RPMI7951 (cell line): ENCODE measurements at places on chromosomes 6 and 20. TPM values are rescaled to one million over a fixed set of nuclear protein-coding genes. Genes with fewer than 3 reads are reported as not detected.

DNA sequence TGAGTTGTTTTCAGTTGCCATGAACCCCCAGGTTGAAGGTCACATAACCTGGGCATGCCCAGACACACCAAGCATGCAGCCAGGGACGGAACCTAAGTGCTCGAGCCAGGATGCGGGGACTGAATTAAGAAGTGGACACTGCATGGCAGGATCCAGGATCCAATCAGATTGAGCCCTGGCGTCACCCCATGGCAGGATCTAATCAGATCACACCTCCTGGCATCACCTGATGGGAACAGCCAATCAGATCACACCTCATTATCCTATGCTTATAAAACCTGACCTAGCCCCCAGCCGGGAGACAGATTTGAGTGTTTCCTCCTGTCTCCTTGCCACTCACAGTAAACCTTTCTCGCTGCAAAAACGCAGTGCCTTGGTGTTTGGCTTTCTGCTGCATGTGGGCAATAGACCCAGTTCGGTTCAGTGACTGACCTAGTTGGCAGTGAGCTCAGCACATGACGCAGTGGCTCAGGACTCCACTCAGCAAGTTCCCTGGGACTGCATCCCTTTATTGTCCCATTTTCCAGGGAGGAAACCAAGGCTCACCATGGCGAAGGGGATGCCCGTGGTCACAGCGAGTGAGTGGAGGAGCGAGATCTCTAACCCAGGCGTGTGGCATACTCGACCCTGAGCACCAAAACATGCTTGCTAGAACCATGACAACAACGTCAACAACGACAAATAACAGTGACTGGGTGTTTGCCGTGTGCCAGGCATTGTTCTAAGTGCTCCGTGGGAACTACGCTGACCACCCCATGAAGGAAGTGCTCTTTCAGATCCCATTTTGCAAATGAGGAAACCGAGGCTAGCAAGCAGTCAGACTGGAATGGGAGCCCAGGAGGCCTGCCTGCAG, 66.3 kb downstream of the RBM38 start:
- no peak for DNase-seq

KCNK17 gene
- total RNA-seq = not detected in 2 replicates

DNA sequence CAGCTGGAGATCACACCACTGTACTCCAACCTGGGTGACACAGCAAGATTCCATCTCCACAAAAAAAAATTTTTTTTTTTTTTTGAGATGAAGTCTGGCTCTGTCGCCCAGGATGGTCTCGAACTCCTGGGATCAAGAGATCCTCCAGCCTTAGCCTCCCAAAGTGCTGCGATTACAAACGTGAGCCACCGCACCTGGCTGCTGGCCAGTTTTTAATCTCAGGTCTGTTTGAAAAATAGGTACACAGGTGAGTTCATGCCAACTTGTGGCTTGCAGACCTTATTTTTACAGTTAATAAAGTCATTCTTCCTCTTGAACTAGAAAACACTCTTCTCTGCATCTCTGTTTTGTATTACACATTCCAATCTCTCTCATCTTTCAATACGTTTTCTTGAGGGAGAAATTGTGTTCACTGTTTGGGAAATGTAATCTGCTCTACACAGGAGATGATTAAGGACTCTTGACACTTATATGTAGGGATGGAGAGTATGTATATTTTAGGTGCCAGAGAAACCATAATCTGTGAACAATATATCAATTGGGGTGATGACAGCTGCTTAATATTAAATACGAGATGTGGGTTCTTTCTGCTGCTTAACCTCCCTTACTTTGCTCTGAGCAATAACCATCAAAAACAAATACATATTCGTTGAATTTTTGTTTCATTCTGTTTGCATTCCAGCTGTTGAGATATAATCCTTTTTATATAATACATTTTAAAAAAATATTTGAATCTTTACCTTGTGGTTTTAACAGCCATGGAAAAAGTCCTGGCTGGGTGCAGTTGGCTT, 17.7 kb upstream of the RIPOR3 start:
- no peak for DNase-seq

DNA sequence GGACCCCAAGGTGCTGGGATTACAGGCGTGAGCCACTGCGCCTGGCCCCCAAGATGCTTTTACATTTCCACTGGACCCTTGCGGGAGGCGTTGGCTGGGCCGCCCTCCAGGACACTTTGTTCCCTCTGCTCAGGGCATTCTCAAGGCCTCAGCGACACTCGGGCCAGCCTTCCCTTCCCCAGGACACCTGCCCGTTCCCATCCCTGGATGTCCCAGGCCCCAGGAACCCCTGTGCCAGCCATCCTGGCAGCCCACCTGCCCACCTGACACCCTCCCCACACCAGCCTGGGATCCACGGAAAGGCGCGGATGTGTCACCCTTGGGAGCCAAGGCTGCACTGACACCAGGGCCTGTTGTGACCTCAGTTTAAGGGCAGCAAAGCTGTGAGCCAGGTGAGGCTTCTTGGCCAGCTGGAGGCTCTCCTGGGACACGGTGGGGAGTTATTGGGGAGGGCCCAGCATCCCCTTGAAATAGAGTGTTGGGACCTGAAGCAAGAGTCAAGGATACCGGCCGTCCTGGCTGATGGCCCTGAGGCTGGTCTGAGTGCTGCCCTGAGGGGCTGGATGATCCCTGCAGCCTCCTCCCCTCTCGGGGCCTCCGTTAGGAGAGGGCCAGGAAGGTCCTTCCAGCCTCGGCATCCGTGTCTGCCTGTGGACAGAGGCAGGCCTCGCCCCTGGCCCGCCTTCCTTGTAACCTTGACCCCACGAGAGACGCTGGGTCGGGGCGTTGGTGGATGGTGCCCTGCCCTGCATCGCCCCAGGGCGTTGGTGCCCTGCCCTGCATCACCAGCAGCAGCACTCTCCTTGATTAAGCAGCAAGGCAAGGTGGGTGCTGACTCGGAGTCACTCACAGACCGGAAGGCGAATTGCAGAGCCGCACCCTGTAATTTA, 84.2 kb upstream of the BHLHE23 start:
- DNase-seq = no peak

CDSN gene
- not detected in 2 replicates for total RNA-seq

DNA sequence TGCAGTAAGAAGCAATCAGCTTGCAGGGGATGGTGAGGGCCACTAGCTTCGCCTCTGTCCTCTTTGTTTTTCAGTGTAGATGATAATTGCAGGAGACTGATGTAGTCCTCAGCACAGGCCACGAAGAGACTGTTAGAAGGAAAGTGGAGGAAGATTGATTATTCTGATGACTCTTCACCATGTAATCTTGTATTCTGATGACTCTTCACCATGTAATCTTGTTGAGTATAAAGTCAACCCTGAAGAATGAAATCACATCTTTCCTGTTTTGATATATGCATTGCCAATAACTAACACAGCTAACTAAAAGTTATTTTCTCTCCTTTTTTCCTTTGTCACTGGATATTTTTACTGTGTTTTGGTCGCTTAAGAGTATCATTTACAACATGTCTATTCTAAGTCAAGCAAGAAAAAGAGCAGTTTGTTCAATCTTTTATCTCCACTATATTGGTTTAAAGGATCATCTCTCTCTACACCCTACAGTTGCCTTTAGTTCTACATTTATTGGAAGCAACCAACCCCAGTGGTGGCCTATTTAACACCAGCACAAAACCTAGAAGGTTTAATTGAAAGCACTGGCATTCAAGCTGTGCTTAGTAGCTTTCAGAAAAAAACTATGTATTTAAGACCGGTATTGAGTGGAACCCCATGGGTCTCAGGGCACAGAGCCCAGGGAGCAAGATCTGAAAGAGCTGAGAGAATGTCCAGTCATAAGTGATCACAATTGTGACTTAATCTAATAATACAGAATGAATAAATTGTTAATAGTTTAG, 107.2 kb upstream of the BTBD3 start:
- no peak for DNase-seq

DNA sequence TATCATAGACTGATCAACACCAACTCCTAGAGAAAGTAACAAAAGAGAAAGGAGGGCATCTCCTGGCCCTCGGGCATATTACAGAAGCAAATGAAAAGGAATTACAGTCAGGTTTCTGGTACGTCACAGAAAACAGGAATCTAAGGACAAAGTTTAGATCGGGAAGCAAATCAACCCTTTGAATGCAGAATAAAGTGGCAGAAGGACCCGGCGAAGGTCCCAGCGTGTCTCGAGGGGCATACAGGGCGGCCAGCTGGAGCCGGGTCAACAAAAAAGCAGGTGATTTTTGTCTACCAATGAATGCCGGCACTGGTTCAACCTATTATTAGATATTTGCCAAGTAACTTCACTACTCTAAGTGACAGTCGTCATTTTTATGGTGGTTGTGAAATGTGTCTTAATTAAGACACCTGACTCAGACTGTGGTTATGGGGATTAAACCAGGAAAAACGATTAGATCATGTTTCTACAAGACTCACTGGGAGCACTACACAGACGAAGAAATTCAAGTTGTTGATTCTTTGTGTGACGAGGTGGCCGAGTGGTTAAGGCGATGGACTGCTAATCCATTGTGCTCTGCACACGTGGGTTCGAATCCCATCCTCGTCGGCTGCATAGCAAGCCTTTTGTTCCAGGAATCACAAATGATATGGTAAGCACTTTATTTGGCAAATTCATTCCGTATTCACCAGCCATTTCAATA, 12.4 kb upstream of the ZSCAN9 start:
- peak; percentile 72 for DNase-seq

TCP11 gene
- total RNA-seq = 0.49 TPM in 1 of 2 replicates, not detected in the other

- peak; percentile 14 for DNase-seq
Observed at GRCh38 chr6:38080360-38080759, 260.8 kb downstream of the ZFAND3 start.

GRCh38 chr20:58894652-58895447, 42.3 kb downstream of the GNAS start:
- DNase-seq = no peak

VSX1 gene
- 2.8 and 3.8 TPM in 2 replicates for total RNA-seq

GRCh38 chr20:21380711-21381110, 16.6 kb downstream of the NKX2-4 start:
- no peak for DNase-seq

DNA sequence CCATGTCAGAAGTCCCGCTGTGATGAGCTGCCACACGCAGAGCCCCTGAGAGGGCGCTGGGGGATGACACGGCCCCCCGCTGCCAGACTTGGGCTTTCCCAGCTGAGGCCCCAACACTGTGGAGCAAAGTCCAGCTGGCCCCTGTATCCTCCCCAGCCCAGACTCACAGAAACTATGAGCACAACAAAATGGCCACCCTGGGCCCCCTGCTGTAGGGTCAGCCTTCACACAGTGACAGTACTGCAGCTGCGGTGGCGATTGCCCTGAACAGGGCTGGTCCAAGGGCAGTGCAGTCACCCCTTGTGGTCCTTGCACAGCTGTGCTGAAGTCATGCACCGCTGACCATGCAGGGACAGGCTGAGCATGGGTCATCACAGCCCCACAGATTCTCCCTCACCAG, 78.2 kb upstream of the CST7 start:
- peak; percentile 50 for DNase-seq
